ENCODE measurements at places on chromosomes 4 and X. TPM values are rescaled to one million over a fixed set of nuclear protein-coding genes. Genes with fewer than 3 reads are reported as not detected.

Gene ELF2
- total RNA-seq: 34.9 TPM

Gene RENBP
- total RNA-seq: 2.0 TPM

Gene NAA11
- not detected for total RNA-seq

Gene PDGFRA
- 502 TPM for total RNA-seq

Gene SMIM10L2A
- 0.28 TPM for total RNA-seq

Gene L1CAM
- 0.28 TPM for total RNA-seq

Gene ARSJ
- total RNA-seq: 22.9 TPM

Gene GSX2
- total RNA-seq: not detected

Gene SUPT20HL2
- total RNA-seq: 0.14 TPM

Gene EGFL6
- total RNA-seq: 1.00 TPM

Gene CNGA1
- not detected for total RNA-seq

Gene GUCY1B1
- total RNA-seq: 6.3 TPM

Gene ZNF185
- 0.43 TPM for total RNA-seq

Gene POF1B
- total RNA-seq: not detected

Gene AREG
- not detected for total RNA-seq

Measured in smooth muscle cell of bladder (primary cell).